Transverse colon (tissue), 4 donors: ENCODE measurements at places on chromosomes 3 and 15. TPM values are rescaled to one million over a fixed set of nuclear protein-coding genes. Genes with fewer than 3 reads are reported as not detected.

The LAMB2 gene
- 290 TPM for total RNA-seq

GRCh38 chr3:37248164-37248563, 73.8 kb upstream of the LRRFIP2 start:
- DNase-seq = no peak

GRCh38 chr15:42549741-42550392, 1.2 kb downstream of the HAUS2 start:
- no peak for DNase-seq

DNA sequence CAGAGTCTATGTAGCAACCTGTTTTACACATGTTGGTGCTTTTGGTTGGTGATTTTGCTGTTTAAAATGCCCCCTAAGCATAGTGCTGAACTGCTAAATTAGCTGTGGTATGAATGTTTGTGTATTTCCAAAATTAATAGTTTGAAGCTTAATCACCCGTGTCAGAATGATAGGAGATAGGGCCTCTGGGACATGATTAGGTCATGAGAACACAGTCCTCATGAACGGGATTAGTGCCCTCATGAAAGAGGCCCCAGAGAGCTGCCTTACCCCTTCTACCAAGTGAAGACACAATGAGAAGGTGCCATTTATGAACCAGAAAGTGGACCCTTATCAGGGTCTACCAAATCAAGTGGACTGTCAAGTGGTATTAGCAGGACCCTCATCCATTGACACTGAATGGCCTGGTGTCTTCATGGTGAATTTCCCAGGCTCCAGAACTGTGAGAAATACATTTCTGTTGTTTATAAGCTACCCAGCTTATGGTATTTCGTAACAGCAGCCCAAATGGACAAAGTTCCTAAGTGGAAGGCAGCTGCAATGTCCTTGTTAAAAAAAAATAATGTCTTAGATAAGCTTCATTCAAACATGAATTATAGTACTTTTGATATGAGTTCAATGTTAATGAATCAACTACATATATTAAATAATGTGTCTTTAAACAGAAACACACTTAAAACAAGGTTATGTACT, 37.7 kb upstream of the FRMD4B start:
- DNase-seq = no peak

The CDHR4 gene
- not detected for total RNA-seq

The SMCO1 gene
- total RNA-seq = not detected

DNA sequence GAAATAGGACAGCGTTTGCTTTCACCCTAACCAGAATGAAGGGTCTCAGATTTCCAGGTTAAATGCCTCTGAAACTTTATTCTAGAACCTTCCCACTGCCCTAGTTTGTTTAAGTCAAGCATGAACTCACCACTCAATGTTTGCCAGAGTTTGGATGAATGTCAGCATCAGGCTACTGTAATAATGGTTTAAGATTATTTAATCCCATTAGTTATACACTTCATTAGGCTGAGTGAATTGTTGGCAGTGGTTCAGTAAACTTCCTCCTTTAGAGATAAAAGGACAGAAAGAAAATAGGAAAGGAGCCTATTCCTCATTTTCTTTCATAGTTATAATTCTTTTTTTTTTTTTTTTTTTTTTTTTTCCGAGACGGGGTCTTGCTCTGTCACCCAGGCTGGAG, 401.9 kb upstream of the TPRG1 start:
- no peak for DNase-seq

The RPSA gene
- total RNA-seq = 801 TPM

DNA sequence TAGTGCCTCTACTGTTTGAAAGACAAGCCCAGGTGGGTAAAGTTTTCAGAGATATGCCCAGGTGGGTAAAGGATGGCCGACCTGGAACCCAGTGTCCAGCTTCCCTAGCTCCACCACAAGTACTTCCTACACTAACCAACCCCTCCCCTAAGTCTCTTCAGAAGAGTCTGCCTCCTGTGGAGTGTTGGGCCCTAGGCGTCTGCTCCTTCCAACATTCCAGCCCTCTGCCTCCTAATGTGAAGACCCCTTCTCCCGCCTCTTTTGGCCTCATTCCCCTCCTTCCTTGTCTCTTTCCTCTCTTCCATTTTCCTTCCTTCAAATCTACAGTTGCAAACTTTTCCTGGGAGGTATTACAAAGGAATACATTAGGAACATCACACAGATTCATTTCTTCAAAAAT, 38.6 kb downstream of the CNTN3 start:
- no peak for DNase-seq

The RLBP1 gene
- total RNA-seq = not detected

- DNase-seq = no peak
These were observed 15.4 kb downstream of the TMOD3 start for GRCh38 chr15:51844747-51845426.

- DNase-seq = no peak
These were observed 103.7 kb downstream of the FRMD4B start for GRCh38 chr3:69282181-69282580.
